Right renal cortex interstitium (tissue), 3 donors: ENCODE measurements at places on chromosomes 13 and 19. TPM values are rescaled to one million over a fixed set of nuclear protein-coding genes. Genes with fewer than 3 reads are reported as not detected.

GRCh38 chr13:28983641-28984040 lies 163.5 kb downstream of the MTUS2 start:
- DNase-seq = no peak

Gene IER2
- 96.6 TPM for polyA plus RNA-seq

- DNase-seq = no peak
Observed at GRCh38 chr19:345320-345879, 804 bp upstream of the MIER2 start.

Gene GDF15
- polyA plus RNA-seq = 2.6 TPM

DNA sequence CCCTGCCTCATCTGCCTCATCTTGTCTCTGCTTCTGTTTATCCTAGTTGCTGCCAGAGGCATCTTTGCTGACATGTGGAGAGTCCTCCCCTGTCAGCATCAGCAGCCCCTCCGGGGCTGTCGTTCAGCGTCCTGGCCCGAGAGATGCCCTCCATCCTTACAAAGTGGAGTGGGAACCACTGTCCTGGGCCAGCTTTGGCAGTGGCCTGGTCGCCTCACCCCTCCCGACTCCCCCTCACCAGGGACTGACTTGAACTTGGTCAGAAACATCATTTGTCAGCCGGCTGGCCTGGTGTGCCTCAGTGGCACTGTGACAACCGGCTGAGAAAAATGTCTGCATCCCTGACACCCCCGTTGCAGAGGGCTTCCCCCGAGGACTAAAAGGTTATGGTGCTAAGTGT lies 20.6 kb downstream of the FGF9 start:
- DNase-seq = no peak

- no peak for DNase-seq
Observed at GRCh38 chr19:13484166-13484565, 22.1 kb downstream of the CACNA1A start.

DNA sequence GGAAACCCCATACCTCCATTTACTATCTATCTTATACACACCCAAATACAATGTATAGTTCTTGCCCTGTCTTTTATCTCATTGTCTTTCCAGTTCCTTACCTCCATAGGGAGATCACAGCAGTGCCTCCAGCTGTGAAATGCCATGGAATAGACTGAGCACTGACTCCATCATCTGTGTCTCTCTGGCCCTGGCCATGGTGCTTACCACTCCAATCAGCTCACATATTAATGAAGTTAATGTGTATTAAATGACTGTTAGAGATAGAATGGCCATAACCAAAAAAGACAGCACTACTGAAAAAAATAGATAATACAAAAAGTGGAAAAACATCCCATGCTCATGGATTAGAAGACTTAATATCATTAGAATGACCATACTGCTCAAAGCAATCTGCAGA lies 240.4 kb upstream of the SOX21 start:
- DNase-seq = no peak
